Mucosa of gallbladder (tissue), 1 donor: ENCODE measurements at places on chromosomes 13 and 19. TPM values are rescaled to one million over a fixed set of nuclear protein-coding genes. Genes with fewer than 3 reads are reported as not detected.

The ZNF506 gene
- total RNA-seq, result 28.9 TPM

The FSD1 gene
- 1.3 TPM for total RNA-seq

DNA sequence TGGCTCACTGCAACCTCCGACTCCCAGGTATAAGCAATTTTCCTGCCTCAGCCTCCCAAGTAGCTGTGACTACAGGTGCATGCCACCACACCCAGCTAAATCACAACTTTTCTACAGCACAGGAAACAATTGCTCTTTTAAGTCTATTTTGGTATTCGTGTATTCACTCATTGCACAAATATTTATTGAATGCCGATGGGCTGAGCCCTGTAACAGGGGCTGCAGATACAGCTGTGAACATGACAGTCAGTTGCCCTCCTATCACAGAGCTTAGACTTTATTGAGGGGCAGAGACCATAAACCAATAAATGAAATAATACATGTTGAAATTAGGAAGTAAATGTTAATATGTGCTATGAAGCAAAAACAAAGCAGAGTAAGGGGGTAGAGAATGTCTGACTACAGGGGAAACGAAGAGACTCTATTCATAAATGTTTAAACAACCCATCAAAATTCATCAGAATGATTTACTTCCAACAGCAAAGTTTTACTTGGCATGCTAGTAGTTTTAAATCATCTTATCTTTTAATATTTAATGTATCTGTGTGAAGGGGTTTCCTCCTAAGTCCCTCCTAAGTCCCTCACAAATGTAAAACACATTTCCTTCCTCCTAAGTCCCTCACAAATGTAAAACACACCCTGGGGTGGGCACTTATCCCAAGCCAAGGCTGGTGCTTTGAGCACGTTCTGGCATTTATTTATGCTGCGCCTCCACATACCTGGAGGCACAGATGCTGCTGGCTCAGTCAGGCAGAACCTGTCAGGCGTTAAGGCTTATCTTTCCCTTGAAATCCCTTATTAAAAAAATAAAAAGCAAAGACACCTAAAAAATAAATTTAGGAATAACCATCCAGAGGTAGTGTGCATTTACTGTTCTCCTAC, 140.8 kb downstream of the MIPEP start:
- no peak for DNase-seq

The ZNF443 gene
- total RNA-seq, result 6.7 TPM

The RFXAP gene
- 4.4 TPM for total RNA-seq

The GRWD1 gene
- total RNA-seq, result 27.6 TPM

DNA sequence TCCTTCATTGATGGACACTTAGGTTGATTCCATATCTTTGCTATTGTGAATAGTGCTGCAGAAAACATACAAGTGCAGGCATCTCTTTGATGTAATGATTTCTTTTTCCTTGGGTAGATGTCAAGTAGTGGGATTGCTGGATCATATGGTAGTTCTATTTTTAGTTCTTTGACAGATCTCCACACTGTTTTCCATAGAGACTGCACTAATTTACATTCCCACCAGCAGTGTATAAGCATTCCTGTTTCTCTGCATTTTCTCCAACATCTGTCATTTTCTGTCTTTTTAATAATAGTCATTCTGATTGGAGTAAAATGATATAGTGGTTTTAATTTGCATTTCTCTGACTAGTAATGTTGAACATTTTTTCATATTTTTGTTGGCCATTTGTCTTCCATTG, 116.7 kb downstream of the LMO7 start:
- no peak for DNase-seq
